ENCODE measurements at places on chromosomes 7 and 10. TPM values are rescaled to one million over a fixed set of nuclear protein-coding genes. Genes with fewer than 3 reads are reported as not detected.
A peak's percentile ranks its signal among the peaks of the same experiment; 100 is the strongest.

GRCh38 chr7:115980159-115980558 is 50.4 kb downstream of the TFEC start:
- DNase-seq: no peak

DNA sequence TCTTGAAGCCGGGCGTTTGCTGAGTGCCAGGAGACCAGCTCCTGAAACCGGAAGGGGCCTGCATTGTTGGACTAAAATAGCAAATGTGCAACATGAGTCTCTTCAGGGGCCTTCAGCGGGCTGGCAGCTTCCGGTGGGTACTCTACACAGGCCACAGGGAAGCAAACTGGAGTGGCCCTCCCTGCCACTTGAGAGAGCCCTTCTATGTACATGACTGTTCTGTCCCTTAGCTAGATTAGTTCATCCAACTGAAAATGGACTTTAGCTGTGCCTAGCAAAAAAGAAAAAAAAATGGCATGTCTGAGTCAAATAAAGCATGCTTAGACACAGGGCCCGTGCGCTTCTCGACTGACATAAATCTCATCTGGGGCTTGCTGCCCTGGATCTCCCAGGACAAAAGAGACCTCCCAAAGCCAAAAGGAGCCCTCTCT is 115.3 kb upstream of the TCF7L2 start:
- no peak for DNase-seq

- DNase-seq: no peak
Measured at GRCh38 chr7:16805441-16805840, 642 bp upstream of the AGR2 start.

GRCh38 chr7:128744366-128744905 is 5.3 kb downstream of the CALU start:
- no peak for DNase-seq

DNA sequence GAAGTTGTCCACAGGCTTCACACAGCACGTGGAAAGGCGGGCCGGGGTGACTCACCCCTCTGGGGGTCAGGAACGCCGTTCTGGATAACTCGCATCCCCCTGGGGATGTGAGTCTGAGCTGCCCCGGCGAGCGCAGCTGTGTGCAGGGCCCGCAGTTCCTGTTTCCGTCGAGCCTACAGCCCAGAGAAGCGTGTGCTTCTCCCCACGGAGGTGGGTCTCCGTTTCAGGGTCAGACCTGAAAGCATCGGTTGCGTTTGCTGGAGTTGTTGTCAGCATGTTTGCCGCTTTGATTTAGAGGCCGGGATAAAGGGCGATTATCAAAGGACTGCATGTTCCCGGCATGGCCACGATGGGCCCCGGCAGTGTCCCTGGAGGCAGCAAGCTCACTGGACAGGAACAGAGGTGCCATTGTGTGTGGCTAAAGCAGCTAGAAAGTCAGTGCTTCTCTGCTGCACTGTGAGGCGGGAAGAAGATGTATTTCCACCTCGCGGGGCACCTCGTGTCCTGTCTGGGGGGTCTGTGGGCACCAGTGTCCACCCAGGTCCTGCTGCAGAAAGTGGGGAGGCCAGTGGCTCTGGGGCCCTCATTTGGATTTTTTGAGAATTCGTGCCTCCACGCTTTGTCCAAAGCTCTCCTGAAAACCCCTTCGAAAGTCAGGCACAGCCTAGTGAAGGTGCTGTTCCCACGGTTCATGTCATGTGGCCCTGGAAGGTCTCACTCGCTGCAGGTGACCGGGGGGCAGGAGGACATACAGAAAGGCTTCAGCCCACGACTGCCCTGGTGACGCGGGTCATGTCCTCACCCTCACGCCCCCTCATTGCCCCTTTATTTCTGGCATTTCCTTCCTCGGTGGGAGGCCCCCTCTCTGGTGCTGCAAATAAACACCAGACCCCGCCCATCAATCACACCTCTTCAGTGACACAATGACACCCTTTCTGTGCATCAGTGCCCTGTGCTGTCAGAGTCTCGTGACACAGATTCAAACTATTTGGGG is 27.4 kb upstream of the GDI2 start:
- DNase-seq: peak; percentile 28

- DNase-seq: peak; percentile 23
Measured at GRCh38 chr7:106752367-106752766, 91.4 kb upstream of the CCDC71L start.

DNA sequence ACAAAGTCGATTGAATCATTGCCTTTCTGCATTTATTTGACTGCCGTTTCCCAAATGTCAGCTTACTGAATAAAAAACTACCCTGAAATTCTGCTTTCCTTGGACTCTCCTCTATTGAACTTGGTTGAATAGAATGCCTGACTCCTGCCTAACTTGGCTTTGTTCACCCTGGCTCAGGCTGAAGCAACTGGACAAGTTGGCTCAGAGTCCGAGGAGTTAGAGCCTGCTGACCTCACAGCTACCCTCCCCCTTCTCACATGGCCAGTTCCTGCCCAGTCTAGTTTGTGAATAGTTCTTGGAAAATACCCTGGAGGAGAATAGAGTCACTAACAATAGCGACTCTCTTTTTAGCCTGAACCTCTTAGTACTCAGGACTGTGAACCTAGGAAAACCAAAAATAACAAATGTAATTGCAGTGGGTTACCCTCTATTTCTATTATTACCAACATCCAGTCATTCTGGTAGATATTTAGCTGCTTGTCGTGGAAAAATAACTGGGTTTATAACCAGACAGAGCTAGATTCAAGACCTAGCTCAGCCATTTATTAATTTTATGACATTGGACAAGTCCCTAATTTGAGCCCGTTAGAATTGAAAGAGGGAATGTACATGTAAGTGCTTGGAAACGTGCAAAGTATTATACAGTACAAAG is 17.3 kb upstream of the NRBF2 start:
- peak; percentile 46 for DNase-seq

- peak; percentile 60 for DNase-seq
Measured at GRCh38 chr10:26448706-26449435, 10.7 kb downstream of the APBB1IP start.

DNA sequence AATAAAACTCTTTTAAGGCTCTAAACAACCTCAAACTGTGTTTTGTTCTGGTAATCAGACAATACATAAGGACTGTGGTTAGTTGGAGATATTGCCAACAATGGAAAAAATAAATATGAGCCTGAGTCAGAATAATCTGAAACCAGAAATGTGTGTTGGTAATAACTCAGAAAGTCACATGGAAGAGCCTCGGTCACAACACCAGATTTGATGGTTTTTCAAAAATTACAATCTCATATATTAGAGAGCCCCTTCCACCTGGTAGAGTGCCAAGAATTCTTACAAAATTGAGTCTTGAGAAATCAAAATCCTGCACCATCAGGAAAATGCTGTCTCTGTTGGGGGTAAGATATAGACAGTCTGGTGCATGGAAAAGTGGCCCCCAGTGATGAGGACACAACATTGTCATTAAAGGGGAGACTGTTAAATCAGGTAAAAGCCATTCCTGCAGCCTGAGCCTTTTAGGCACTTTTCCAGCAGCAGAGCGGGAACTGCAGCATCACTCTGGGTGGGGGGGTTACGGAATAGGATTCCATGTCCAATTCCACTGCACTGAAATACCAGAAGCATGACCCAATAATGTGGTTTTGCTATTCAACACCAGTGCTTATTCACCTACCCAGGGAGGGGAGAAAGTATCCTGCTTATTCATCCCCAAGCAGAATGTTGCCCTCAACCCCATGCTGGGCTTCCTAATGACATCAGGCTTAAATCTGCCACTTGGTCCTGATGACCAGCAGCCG is 9.5 kb upstream of the ADAM12 start:
- no peak for DNase-seq

DNA sequence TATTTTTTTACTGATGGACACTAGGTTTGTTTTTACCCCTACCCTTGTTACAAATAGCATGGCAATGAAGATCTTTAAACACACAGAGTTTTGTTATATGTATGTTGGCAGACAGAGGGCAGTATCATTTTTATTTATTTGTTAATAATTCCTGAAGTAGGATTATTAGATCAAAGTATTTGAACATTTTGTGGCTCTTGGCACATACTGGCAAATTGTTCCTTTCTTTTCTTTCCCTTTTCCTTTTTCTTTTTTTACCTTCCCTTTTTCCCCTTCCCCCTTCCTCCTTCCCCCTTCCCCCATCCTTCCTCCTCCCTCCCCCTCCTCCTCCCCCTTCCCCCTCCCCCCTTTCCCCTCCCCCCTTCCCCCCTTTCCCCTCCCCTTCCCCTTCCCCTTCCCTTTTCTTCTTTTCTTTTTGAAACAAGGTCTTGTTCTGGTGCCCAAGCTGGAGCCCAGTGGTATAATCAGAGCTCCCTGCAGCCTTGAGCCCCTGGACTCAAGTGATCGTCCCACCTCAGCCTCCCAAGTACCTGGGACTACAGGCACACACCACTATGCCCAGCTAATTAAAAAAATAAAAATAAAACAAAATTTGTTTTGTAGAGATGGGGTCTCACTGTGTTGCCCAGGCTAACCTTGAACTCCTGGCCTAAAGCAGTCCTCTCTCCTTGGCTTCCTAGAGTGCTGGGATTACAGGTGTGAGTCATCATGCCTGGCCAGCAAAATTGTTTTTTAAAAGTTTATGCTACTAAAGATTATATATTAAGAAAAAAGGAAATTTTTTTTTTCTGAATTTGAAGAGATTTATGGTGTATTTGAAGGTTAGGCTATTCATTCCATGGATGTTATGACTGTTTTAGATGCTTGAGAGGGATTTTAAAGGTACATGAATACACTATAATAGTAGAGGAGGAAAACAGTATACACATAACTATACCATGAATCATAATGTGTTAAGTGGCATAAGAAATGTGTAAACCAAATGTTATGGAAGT is 39.3 kb downstream of the SEPTIN7 start:
- DNase-seq: no peak

The PUS7 gene
- 1.9 TPM for total RNA-seq

The SLC16A9 gene
- total RNA-seq: 0.80 TPM

The MOGAT3 gene
- total RNA-seq: 31.7 TPM

The CCL24 gene
- not detected for total RNA-seq

- no peak for DNase-seq
Measured at GRCh38 chr10:117547016-117547715, 4.6 kb downstream of the EMX2 start.

GRCh38 chr7:21256310-21256877 is 171.5 kb upstream of the SP4 start:
- no peak for DNase-seq

The TFR2 gene
- 0.64 TPM for total RNA-seq

- DNase-seq: no peak
Measured at GRCh38 chr10:67837541-67838314, at the start of gene DNAJC12. TSS of gene DNAJC12 (minus strand) at chr10:67838188. CDS start at chr10:67838011, 177 bp downstream.

The SGCE gene
- 24.1 TPM for total RNA-seq

GRCh38 chr7:871900-872537 is 4.3 kb upstream of the GET4 start:
- no peak for DNase-seq

GRCh38 chr7:88042157-88042556 is 108.1 kb downstream of the ADAM22 start:
- no peak for DNase-seq

All from transverse colon (tissue), 4 donors.